NAMALWA (cell line): ENCODE measurements at places on chromosomes 7 and 10.

- peak; percentile 15 for DNase-seq
These were observed 77.1 kb downstream of the BMPER start for GRCh38 chr7:33982425-33982786.

GRCh38 chr7:146654048-146654447 is 537.4 kb downstream of the CNTNAP2 start:
- DNase-seq: no peak

DNA sequence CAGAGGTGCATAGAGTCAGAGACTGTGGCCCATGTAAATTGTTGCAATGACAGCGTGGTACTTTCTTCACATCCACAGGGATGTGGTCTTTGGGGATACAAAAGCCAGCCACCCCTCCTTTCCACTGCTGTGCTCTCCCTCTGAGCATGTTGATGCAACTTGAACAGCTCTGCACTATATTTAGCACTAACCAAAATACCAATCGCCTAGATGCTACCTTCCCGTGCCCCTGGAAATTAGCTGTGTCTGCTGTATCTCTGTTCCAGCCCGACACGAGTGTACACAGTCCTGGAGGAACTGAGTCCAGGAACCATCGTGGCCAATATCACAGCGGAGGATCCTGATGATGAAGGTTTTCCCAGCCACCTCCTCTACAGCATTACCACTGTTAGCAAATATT is 38.1 kb downstream of the CDHR3 start:
- no peak for DNase-seq

DNA sequence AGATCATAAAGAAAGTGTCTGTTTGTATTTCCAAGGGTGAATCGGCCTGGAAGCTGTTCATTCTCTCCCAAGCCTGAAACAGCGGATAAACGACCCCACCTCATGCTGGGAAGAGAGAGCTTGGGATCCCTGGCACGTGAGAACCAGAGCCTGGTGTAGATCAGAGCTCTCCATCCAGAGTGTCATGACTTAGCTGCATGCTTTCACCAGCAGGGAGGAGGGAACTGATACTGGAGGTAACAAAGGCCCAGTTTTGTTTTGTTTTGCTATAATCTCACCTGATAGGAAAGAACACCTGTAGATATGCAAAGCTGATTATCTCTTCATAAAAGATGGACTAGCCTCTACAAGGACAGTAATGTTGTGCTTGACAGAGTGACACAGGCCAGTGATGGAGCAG is 236.6 kb downstream of the POM121L12 start:
- no peak for DNase-seq

DNA sequence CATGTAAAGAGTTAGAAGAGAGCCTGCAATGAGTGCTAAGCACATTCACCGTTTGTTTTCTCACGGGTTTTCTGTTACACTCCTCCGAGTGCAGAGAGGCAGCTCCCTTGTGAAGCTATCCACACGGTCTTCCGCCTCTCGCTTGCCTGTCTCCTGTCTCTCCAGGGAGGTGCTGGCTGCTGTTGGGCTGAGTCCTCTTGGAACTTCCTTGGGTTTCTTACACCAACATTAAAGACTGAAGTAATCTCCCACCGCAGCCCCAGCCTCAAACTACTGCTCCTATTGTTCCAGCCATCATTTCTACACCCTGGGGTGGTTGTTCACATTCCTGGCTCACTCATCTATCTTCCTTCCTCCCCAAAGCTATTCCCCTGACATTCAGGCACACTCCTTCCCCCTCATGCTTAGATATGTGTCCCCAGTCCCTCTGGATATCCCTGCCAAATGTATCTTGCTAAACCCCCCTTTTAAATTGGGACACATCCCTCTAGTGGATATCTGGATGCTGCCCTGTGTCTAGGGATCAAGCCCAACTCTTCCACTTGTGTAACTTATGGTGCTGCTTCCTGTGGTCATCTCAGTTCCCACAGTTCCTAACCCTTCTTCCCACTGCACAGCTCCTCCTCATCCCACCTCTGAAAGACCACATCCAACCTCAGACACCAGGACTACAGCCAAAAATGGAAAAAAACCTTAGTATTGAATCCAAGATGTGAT is 14.1 kb downstream of the ESYT2 start:
- DNase-seq: no peak

GRCh38 chr10:123781956-123782500 is 109.6 kb downstream of the CPXM2 start:
- DNase-seq: no peak

DNA sequence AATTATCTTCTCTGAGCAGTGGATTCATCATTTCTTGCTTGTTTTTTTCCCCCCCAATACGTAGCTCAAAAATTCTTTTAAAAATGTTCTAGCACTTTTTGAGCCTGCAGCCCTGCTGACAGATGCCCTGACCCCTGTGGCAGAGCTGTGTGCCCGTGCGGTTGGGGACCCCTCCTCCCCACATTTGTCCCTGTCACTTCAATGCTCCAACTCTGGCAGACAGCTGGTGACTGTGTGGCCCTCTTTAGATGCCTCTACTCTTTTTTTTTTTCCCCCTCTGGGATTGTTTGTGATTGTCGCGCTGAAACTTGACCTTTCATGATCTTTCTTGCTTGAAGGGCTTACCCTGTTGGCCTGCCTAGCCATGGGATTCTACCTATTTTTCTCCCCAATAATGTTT is 214.1 kb downstream of the TMEM178B start:
- no peak for DNase-seq
